ENCODE measurements at places on chromosomes 3 and 15.

GRCh38 chr3:159586571-159587202 lies 401.9 kb upstream of the IL12A start:
- DNase-seq, result no peak

DNA sequence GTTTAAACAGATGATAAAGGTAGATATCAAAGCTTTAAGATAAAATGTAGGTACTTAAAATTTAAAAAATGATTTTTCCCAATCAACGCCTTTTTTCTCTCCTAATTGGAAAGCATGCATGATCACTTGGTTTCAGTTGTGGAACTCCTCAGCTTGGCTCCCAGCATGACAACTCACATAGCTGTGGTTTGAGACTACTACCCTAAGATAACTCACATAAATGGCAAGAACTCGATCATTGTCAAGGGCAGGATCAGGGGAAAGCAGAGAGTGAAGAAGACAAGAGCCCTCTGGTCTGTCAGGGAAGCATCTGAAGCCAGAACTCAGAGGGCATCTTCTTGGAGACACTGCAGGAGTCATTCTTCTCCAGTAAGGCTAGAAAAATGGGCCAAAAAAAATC lies 516.7 kb downstream of the NTRK3 start:
- no peak for DNase-seq

DNA sequence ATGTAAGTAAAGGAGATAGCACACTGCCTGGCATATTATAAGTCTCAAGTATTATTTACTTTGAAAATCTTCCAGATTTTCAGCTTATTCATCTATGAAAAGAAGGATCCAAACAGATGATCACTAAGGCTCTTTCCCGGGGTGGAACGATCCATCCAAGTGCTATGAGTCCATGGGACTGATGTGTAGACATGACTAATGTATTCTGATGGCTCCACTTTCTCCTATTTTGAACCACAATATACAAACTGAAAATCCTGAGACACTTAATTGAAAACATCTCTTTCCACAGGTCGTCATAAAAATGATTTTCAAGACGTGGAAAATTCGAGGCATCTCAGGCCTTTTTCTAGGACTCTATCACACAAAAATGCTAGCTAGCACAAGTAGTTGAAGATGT lies 33.4 kb upstream of the CHRM5 start:
- DNase-seq, result no peak

GRCh38 chr3:138317687-138318086 lies 12.0 kb downstream of the NME9 start:
- no peak for DNase-seq

DNA sequence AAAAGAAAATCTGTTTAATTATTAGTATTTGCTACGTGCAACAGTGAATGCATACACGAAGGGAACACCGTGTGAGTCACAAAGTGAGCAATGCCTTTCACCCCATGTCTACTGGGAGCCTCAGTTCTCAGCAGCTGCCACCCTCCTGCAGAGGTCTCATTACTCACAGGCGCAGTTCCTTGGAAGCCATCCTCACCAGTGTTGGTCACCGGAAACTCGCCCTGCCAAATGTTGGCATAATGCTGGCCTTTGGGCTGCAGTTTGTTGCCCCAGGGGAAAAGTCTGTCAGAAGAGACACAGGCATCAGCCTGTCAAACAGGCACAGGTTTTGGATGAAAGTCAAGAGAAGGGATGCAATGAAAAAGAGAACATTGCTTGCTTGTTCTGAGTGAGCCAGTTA lies 50.1 kb downstream of the SUMF1 start:
- DNase-seq, result no peak

GRCh38 chr3:143973259-143974021 lies 1.8 kb downstream of the DIPK2A start:
- DNase-seq, result peak; percentile 77

DNA sequence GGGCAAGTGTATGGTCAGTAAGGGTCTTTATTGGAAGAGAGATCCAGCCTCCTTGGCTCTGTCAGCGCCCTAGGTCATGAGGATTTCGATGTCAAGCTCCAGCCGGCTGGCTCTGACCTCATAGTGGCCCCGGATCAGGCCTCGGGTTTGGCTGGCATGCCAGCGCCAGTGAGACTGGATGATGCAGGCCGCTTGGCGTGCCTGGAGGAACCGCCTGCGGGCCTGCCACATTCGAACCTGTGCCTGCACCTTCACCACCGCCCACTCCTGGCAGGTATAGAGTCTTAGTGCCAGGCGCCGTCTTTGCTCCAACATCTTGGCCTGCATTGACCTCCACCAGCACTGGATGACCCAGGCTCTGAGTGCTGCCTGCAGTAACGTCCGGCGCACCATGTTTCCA lies 483 bp downstream of the IQCF6 start:
- DNase-seq, result no peak

- DNase-seq, result no peak
Measured at GRCh38 chr3:107512108-107512507, 10.7 kb upstream of the BBX start.

DNA sequence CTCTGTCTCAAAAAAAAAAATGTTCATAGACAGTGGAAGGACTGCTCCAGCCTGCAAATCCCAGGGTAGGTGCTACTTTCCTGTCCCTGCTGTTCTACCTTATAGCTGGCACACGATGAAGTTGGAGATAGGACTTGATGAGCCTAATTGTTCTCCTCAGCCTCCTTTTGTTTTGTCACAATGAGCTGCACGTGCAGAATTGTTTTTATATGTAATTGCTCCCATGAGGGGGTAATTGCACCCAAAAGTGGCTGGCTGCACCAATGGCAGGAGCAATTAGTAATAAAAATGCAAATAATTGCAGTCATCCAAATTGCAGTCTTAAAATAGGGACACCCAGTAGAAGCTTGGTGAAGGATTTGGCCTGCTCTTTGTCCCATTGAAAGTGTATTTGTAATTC lies 63.0 kb upstream of the PFN2 start:
- no peak for DNase-seq

- no peak for DNase-seq
Measured at GRCh38 chr3:195085356-195086130, 185.4 kb downstream of the XXYLT1 start.

GRCh38 chr3:7518456-7518855 lies 657.5 kb downstream of the GRM7 start:
- DNase-seq, result no peak

- no peak for DNase-seq
Measured at GRCh38 chr15:54836052-54836795, 360.5 kb downstream of the RSL24D1 start.

DNA sequence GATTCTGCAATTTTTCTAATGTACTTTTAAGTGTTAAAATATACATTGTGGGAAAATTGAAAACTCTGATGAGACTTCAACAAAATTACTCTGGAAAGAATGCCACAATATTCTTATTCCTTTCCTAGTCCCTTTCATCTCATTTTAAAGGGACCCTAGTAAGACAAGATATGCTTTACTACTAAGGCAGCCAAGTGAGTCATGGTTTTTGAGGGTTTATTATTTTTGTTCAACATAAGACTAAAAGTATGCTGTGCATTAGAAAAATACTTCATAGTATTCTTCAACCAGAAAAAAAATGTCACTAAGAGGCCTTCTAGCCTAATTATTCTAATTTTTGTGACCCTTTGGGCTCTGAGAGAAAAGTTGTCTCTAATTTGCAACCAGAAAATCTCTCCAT lies 7.4 kb downstream of the IL12A start:
- DNase-seq, result no peak

DNA sequence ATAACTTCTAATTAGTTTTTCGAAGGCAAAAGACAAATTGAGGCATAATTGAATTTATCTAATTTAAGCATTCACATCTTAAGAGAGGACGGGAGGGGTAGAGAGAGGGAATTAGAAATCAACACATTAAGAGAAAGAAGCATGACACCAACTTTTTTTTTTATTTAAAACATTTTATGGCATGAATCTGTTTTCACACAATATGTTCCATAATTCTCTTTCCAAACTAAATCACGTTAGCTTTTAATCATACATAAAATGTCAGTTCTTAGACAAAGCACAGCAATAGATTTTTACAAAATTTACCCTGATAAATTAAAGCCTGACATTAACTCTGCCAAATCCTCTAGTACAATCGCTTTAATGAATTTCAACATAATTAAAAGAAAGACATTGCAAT lies 600.8 kb upstream of the ROBO1 start:
- DNase-seq, result no peak

DNA sequence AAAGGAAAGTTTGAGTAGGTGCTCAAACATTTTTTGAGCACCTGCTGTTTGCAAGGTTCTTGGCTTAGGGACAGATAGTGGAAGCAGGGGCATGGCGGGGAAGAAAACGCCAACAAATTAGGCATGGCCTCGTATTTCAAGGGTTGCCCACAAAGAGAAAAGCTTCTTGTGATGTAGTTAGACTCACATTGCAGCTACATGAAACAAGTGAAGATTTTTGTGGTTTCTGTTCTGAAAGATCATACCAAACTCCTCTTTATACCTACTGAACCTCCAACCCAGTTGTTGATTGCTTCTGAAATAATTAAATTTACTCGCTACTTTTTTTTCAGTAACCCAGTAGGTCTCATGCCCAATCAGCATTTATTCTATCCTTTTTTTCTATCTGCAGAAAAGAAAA lies 23.5 kb upstream of the RARB start:
- no peak for DNase-seq

GRCh38 chr3:72634128-72634527 lies 214.1 kb downstream of the SHQ1 start:
- DNase-seq, result no peak

GRCh38 chr15:79030470-79030869 lies 60.1 kb downstream of the RASGRF1 start:
- DNase-seq, result no peak

DNA sequence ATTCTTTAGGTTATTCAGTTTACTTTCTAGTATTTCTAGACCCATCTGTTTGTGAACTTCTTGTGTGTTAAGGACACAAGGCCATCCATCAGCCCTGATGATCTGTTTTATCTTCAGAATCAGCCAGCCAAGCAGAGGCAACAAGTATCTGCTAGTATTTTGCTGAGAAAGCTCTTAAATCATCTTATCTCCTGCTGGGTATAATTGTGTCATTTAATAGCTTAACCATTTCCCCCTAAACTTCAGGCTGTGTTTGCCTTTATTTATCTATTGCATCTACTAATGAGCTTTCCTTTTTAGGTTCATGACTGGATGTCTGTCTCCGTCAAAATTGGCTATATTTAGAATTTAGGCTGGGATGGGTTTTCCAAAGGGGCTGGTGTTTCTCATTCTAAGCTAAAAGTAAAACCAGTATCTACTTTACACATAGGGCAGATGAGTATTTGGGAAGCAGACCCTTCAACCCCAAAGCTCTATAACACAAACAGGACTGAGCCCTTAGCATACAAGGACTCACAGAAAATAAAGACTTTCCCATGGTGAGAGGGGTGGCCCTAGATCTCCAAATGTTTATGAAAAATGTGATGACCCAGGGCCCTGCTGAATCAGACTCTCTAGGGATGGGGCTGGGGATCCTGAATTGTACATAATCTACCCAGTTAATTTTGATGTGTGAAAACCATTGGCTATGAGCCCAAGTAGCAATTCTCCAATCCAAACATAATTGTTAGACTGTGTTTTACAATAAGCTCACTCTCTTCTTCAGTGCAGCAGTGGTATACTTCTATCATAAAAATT lies 65.3 kb upstream of the PSMD6 start:
- DNase-seq, result no peak

GRCh38 chr3:15831927-15832326 lies 34.1 kb upstream of the ANKRD28 start:
- no peak for DNase-seq

- no peak for DNase-seq
Measured at GRCh38 chr3:158753854-158754253, 21.6 kb upstream of the RARRES1 start.
